ENCODE measurements at places on chromosomes 3 and 15.

DNA sequence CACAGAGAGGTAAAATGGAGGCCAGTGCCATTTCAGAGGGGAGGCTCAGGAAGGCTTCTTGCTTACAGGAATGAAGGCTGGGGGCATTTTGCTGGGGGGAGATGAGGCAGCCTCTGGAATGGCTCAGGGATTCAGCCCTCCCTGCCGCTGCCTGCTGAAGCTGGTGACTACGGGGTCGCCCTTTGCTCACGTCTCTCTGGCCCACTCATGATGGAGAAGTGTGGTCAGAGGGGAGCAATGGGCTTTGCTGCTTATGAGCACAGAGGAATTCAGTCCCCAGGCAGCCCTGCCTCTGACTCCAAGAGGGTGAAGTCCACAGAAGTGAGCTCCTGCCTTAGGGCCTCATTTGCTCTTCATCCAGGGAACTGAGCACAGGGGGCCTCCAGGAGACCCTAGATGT, 39.9 kb downstream of the MESD start:
- no peak for DNase-seq

- DNase-seq, result no peak
Measured at GRCh38 chr3:52076896-52077780, 20.8 kb upstream of the DUSP7 start.

- DNase-seq, result no peak
Measured at GRCh38 chr3:111033470-111034050, 38.1 kb upstream of the NECTIN3 start.

DNA sequence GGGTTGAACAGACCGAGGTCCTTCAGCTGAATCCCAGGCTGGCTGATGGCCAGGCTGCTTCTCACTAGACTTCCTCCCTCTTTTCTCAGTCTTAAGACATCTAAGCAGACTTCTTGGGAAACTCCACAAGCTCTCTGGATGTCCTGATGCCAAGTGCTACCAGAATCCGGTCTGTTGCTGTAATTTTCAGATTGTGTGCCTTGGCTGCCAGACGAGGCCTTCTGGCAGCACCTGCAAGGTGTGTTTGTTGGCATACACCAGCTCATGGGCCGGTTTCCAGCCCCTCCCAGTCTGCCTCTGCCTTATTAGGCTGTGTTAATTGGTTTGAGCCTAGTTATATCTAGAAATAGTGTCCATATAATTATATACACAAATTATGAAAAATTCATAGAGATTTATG, 120.6 kb downstream of the TNIK start:
- no peak for DNase-seq

DNA sequence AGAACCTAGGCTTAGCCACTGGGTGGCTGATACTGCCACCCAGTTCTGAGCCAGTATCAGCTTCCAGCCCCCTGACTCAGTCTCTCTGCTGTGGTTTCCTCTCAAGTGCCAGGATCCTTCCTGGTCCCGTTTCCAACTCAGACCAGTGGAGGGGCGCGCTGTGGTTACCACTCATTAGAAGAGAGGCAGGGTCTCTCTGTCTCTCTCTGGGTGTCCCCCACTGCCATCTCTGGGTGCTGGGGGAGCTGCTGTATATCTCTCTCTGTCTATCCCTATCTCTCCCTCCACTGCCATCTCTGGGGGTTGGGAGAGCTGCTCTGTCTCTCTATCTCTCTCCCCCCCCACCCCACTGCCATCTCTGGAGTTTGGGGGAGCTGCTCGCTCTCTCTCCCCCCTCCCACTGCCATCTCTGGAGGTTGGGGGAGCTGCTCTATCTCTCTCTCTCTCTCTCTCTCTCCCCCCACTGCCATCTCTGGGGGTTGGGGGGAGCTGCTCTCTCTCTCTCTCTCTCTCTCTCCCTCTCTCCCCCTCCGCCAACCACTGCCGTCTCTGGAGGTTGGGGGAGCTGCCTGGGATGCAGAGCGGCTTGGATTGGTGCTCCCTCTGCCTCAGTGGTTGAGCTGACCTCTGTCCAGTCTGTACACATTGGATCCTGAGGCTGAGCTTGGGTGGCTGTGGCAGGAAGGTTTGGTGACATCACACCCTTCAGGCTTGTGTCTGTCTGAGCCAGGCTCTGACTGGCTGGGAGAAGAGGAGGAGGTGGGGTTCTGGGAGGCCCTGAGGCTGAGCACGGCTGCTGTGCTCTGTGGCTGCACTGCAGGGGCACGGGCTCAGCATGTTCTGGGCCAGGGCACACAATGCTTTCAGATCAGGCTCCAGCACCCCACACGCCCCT, 98.9 kb downstream of the APBA2 start:
- DNase-seq, result no peak

DNA sequence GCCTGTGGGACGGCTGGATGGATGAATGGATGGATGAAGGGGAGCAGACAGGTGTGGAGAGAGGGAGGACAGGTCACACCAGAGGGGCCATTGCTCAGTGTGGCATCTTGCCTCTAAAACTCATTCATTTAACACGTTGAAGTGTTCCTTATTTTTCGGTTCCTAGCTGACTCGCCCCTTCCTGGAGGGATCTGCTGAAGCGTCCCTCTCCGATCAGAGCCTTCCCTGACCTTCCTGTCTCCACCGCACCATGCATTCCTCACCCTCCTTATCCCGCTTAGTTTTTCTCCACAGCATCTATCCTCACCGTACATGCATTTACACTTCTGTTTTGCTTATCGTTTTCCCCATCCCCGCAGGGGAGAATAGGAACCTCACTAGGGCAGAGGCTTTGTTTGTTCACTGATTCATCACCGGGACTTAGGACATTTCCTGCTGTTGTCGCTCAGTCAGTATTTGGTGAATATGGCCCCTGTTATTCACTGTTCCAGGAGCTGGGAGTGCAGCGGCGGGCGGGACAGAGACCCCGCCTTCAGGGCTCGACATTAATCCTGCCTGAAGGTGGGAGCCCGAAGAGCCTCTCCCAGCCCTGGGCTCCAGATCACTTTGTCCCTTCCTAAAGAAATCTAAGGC, 32.0 kb downstream of the FOXL2 start:
- DNase-seq, result no peak

- no peak for DNase-seq
Measured at GRCh38 chr3:65268426-65268825, 580.6 kb upstream of the ADAMTS9 start.

- DNase-seq, result no peak
Measured at GRCh38 chr3:181719991-181720680, 8.4 kb downstream of the SOX2 start.

- DNase-seq, result no peak
Measured at GRCh38 chr3:197222937-197223370, 75.5 kb downstream of the DLG1 start.

DNA sequence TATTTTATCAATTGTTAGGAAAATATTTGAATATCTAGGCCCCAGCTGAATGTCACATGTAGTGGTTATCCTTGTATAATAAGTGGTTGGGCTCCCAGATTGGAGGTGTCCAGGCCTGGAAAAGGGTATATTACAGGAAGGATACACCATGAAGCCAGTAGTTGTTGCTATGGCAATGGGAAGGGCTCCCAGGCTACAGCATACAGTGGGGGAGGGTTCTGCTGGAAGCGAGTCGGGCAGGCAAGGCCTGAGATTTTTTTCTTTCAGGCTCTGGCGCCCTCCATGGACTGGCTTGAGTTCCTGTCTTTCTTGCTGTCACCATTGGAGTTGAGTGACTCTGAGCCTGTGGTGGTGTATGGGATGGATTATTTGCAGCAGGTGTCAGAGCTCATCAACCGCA, 8.9 kb downstream of the ECE2 start:
- no peak for DNase-seq

GRCh38 chr3:11726146-11726545, 82.4 kb upstream of the VGLL4 start:
- no peak for DNase-seq

DNA sequence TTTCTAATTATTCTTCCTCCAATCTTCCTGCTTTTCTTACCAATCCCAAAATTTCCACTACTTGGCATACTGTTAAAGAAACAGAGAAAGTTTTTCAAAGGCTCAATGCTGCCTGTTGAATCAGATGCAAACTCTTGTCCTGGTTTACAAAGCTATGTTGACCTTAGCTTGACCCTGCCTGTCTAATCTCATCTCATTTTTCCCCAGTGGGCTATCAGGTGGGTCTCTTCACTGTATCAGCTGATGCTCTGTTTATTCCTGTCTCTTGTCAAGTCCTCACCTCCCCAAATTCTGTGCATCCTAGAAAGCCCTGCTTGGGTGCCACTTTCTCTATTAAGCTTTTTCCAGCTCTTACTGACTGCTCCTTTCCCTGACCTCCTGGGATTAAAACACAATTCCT, 18.2 kb downstream of the NFKBIZ start:
- DNase-seq, result no peak

- DNase-seq, result peak; percentile 54
Measured at GRCh38 chr3:172595664-172596393, 72.6 kb upstream of the TNFSF10 start.

- no peak for DNase-seq
Measured at GRCh38 chr3:195054311-195054710, 216.6 kb downstream of the XXYLT1 start.
